Heart right ventricle (tissue), 16 donors: ENCODE measurements at places on chromosomes 2 and 18.
A peak's percentile ranks its signal among the peaks of the same experiment; 100 is the strongest.

GRCh38 chr2:159163930-159164329, 122.6 kb downstream of the WDSUB1 start:
- DNase-seq, result no peak

DNA sequence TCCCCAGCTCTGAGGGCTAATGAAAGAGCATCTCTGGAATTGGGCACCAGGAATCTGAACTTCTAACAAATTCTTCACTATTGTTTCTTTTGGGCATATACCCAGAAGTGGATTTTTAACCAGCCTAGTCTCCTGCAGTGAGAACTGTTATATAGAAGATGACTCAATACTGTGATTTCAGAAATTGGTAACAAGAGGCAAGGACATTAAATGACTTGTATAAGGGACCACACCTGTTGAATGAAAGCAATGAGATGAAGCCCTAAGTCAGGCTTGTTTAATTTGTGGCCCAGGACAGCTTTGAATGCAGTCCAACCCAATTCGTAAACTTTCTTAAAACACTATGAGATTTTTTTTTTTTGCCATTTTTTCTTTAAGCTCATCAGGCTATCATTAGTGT, 57.9 kb downstream of the EPC2 start:
- DNase-seq, result no peak

DNA sequence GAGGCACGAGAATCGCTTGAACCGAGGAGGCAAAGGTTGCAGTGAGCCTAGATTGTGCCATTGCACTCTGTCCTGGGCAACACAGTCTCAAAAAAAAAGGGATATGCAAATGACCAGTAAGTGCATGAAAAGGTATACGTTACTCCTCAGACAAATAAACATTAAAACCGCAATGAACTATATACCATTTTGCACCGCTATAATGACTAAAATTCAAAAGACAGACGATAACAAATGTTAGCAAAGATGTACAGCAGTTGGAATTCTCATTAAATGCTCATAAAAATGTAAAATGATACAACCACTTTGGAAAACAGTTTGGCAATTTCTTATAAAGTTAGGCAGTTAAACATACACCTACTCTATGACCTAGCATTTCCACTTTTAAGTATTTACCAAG, 67.4 kb upstream of the MSH6 start:
- DNase-seq, result no peak

GRCh38 chr18:1133541-1133940, 228.9 kb downstream of the ADCYAP1 start:
- DNase-seq, result no peak

GRCh38 chr2:10568736-10569432, 120.8 kb upstream of the ODC1 start:
- DNase-seq, result no peak

GRCh38 chr2:50133766-50134165, 898.2 kb downstream of the NRXN1 start:
- DNase-seq, result no peak

DNA sequence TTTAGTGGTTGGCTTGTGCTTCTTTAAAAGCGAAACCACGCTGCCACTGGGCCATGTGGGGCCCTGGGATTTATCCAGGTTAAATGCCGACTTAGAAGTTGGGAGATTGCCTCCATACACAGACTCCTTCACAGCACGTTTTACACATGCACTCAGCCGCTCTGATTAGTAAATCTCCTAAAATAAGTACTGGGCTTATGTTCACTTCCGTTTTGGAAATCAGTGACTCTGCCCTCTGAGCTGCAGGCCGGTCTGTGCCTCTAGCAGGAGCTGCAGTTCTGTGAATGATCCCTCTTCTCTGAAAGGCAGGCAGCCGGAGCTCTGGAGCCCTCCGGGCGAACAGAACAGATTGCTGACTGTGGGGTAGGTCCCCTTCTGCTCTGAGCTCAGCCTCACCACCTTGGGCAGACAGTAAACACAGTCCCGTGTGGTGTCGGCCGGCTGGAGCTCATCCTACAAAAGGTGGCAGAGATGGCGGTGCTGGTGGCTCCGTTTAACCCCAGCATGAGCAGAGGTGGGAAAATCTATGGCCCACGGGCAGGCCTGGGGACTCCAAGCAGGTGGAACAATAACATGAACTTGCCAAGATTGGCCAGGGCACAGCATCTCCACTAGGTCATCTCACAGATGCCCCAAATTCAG, 9.8 kb upstream of the RAB17 start:
- peak; percentile 76 for DNase-seq

DNA sequence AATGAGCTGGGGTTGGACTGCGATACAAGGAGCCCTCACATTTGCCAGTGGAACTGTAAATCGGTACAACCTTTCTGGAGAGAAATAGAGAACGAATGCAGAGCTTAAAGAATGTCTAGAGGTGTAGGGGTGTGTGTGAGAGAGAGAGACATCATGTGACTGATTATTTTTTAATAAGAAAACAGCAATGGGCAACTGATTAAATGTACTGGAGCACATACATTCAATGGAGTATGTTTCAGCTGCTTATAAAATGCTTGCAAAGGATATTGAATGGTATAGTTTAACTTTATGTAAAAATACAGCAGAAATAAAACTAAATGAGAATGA, 391 bp upstream of the TMEM17 start:
- no peak for DNase-seq

GRCh38 chr2:21142149-21142548, 18.4 kb downstream of the TDRD15 start:
- DNase-seq, result no peak

DNA sequence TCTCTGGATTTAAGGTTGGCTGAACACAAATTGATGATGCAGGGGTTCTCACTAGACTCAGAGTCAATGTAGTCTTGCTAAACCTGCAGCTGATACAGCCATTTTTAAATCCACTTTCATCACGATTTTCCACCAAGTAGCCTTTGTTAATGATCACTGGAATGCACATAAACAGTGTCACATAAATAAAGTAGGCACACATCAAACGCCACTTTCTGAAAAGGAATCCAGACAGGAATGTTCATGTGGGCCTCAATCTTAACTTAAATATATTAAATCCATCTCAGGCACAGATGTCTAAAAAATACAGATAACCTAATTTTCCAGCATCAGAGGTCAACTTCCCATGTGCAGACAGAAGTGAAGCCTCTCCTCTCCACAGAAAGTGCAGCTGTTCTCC, 58.3 kb downstream of the LAMA1 start:
- no peak for DNase-seq

DNA sequence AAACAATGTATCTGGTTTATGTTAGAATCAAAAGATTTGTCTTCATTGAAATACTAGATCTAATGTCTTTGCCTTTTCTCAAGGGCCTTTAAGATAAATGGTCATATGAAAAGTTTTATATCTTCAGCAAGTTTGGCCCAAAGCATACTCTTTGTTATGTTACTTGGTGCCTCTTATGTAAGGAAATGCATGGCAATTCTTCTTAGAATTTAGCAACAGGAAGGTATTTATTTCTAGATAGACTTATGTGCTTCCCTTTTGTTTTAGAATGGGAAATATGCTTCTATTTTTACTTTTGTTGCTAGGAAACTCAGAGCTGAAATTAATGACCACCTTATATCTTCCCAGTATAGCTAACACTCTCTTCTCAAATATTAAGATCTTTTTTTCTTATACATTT, 117.4 kb upstream of the DLX2 start:
- DNase-seq, result no peak

DNA sequence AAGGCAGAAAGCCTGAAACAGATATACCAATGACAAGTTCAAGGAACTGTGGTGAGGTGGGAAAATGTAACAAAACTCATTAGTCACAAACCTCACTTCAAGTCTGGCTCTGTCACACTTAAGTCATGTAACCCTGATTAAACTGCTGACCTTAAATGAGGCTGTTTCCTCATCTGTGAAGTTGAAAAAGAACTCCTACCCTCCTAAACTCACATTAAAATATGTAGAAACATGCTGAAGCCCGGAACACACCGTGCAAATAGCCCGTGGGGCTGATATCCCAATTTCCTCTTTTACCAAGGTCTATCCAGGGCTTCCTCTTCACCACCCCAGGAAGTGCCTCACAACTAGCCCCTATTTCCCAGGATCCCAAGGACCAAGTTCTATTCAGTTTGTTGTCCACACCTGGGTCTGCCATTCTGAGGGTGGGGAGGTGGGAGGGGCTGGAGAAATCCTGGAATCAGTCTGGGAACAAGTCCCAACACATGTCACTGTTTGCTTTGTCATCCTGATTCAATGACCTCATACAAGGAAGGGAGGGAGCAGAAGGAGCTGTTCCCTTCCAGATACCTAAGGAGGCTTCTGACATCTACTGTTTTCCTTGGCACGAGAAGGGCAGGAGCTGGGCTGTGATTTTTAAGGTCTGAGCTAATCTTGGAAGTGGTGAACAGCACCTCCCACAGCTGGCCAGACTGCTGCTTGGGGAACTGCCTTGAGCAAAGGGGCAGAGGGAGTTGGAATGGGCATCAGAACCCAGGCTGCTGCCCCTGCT, 42.3 kb downstream of the SLC4A1AP start:
- DNase-seq, result peak; percentile 70
